Stimulated activated CD8-positive, alpha-beta memory T cell treated with anti-CD3 and anti-CD28 coated beads, Interleukin-15, amount 100 ng/mL, for 1 hour (primary cell): ENCODE measurements at places on chromosomes 11 and 22.
A peak's percentile ranks its signal among the peaks of the same experiment; 100 is the strongest.

DNA sequence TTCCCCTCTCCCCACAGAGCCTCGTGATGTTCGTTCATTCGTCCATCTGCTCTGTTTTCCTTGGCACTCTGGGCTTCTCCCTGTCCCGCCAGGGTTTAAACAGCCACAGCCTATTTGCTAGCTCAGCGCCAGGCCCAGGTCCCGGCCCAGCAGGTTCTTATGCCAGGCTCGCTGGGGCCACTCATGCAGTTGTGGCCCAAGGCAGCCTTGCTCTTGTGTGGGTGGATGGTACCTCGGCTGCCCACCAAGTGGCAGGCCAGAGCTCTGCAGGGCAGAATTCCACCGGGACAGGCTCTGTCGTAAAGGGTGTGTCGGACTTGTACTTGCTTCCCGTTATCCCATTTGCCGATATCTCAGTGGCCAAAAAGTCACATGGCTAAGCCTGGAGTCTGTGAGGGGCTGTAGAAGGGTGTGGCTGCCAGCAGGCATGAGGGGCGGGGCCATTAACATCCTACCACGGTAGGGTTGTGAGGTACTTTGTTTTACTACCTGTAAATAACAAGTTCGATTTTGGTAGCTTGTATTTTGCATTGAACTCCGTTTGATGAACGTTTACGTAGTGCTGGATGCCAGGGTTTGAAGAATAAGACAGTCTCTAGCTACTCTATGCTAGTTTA lies 7.9 kb downstream of the FAM118A start:
- no peak for DNase-seq

DNA sequence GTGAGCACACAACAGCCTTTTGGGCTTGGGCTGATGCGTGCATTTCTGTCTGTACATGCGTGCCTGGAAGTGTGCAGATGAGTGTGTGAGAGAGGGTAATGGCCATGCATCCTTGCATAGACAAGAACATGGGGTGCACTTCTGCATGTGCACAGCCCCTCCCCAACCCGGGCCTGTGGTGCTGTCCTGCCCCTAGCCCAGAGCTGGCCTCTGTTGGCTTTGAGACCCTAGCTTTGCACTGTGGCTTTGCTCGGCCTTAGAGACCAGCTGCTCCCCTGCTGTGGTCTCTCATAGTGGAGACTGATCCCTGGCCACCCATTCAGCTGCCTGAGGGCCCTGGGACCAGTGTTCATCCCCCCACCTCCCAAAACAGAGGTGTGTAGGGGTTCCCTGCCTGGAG lies 25.4 kb downstream of the ST3GAL4 start:
- DNase-seq = no peak

DNA sequence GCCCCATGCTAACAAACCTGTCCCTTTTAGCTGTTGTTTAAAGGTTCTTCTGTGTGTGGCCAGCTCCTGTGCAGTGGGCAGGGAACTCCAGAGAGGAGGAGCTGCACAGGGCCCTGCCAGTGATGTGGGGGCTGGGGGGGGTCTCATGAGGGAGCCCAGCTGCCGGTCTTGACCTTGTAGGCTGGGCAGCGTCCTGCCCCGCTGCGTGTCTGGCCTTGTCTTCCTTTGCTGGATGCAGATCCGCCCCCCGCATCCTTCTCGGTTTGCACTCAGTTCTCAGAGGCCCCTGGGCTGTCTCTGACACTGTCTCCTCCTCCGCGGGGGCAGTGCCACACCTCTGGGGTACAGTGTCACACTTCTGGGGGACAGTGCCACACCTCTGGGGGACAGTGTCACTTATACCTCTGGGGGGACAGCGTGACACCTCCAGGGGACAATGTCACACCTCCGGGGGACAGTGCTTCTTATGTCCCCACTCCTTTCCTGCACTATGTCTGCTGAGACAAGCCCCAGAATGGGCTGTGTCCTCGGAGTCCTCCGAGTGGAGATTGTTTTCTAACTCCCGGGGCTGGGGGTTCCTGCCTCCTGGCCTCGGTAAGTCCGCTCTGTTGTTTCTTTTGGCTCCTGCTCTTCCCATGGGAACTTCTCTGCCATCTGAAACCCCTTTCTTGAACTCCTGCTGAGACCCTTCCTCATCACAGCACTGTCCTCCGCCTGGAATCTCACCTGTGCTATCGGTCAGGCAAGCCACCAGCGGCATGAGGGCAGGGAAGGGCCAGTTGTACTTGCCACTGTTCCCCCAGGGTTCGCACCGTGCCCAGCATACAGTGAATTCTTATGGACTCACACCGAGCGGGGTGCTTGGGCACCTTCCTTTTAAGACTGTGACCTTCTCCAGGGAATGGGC lies 788.3 kb downstream of the TBC1D22A start:
- DNase-seq = no peak

DNA sequence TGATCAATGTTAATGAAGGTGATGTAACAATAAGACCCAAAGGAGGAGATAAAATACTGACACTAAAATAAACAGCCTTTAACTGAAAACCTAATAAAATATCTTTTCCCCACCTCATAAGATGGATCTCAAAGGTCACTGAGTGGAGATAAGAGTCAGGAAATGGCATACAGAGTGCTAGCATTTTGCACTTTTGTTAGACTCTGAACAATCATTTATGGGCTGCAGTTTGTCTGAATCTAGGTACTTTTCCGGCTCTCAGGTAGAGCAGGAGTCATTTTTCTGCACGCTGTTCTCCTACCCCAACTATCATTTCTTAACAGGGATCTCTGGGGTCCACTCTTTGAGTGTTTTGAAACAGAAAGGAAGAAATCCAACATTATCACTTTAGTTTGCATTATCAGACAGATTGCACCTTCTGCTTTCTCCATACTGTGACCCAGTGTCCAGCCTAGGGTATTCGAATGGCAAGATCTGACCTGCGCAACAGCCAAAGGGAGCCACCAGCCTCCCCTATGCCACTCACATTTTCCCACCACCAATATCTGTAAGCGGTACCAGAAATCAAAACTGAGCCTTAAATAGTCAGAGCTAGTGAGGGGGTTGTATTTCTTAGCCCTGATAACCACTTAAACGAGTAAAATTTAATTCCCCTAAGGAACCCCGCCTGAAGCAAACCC lies 863 bp downstream of the SIAE start:
- no peak for DNase-seq

DNA sequence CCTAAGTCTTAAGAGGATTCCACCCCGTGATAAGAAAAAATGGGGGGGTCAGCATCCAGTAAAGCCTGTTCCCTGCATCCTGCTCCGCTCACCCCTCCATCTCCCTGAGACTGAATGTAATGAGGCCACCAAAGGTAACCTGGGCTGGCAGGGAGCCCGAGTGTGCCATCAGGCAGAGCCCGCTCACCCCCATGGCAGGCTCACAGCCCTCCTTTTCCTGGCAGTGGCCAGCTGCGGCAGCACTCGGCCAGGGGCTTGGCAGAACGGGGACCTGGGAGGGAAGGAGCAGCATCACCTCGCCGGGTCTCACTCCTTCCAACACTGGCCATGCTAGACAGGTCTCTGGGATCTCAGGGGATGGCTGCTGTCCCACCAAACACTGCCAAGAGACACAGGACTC lies 64.4 kb downstream of the PRDM11 start:
- no peak for DNase-seq

DNA sequence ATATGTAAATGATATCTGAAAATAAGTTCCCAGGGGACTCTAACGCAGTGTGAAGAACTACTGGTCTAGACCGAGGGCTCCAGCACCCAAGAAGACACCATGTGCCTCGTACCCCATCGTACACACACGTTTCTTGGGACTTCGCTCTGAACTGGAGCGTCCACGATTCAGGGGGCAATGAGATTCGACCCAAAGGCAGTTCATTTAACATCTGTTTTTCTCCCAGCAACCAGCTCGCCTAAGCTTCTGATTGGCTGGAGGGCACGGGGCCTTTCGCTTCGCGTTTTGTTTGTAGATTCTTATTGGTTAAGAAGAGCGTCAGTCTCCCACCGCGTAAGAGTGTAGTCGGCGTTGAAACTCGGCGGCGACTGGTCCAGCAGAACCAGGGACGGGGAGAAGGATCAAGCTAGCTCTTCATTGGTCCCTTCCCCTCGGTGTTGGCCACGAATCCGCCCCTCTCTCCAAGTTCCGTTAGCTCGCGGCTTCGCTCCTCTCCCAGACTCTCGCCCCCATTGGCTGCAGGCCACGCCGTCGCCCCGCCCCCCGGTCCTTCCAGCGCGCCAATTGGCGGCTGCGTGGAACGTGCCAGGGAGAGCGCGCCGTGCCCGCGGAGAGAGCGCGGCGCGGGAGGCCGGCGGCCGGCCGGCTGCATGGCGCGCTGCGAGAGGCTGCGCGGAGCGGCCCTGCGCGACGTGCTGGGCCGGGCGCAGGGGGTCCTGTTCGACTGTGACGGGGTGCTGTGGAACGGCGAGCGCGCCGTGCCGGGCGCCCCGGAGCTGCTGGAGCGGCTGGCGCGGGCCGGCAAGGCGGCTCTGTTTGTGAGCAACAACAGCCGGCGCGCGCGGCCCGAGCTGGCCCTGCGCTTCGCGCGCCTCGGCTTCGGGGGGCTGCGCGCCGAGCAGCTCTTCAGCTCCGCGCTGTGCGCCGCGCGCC lies at the start of gene PDXP:
Gene PDXP, plus strand, starts transcription at position 591 of the 933 bp plus-strand sequence. Its CDS starts 60 bp downstream, at position 651.
- peak; percentile 93 for DNase-seq

- no peak for DNase-seq
Observed at GRCh38 chr11:130916910-130917309, 631 bp upstream of the SNX19 start.

DNA sequence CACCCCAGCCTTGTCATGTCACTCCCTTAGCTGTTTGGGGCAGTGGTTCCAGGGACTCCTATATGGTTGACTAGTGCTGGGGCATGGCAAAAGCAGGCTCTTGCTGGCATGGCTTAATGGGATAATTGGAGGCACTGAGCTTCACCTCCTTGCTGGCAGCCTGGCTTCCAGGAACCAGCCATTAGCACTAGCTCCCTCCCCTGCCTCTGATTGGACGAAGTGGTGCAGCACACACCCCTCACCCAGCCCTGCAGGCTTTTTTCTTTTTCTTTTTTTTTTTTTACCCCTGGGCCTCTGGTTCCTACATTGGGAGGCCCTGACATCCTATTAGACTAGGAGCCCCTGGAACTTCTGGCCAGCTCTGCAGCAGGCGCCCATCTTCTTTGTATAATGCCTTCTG lies 18.6 kb downstream of the PHLDB1 start:
- DNase-seq = no peak

DNA sequence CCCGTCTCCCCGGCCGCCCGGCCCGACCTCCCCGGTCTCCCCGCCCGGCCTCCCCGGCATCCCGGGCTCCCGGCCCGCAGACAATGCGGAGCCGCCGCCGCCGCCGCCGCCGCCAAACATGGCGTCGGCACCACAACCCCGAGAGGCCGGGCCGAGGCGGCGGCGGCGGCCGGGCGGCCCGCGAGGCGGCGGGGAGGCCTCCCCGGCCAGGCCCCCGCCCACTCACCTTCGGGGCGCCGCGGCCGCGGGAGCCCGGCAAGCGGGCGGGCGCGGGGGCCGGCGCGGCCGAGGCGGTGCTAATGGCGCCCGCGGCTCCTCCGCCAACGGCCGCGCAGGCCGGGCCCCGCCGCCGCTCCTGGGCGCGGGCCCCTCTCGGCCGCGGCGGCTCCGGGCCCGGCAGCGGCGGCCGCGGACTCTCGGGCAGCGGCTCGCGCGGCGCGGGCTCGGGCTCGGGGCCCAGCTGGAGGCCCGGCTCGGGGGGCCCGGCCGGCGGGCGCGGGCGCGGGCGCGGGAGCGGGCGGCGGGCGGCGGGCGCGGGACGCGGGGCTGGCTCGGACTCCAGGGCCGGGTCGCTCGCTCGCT lies 311 bp downstream of the BRD1 start:
- DNase-seq = no peak

DNA sequence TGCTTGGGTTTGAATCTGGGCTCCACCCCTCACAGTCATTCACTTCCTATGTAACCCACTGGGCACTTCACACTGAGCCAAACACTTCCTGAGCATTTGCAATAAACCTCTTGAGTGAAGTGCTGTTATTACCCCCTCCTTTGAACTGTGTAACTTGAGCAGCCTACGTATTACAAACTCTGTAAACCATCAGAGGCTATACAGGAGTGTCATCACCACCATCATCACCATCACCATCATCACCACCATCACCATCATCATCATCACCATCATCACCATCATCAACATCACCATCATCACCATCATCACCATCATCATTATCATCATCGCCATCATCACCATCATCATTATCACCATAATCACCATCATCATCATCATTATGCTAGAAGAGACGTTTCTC lies 18.4 kb downstream of the RTL6 start:
- no peak for DNase-seq

DNA sequence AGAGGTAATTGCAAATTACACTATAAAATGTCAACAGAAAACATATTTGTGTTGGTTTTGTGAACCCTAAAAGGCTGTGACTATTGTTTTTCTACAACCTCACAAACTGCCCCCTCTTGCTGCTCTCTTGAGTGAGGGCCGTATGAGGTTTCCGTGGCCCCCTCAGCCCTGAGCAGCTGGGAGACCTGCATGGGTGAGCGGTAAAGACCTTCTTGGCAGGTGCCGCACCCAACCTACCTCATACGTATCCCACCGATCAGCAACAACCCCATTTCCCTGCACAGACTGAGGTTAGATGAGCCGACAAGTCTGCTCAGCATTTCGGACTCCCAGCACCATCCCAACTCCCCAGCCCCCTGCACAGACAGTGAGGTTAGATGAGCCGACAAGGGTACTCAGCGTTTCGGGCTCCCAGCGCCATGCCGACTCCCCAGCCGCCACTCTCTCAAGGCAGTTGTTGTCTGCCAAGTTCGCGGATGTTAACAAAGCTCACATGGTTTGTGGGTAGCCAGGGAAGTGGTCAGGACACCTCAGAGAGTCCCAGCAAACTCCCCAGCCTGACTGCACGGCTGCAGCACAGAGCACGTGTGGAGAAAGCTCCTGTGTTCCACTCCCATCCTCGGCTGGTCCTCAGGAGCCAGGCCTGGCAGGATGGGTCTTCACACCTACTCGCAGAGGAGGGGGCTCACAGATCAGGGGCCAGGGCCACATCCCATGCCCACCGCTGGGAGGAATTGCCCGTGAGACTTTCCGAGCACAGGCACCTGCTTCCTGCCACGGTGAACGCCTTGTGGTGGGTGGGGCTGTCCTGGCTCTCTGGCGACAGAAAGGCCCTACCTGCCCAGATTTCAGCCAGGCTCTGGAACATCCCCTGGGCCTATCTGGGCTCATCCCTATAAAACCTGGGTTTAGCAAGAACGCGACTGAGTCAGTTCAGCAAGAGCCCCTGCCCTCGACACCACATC lies 502.9 kb downstream of the BRD1 start:
- DNase-seq = no peak

GRCh38 chr11:120413480-120413879 lies 77.3 kb downstream of the ARHGEF12 start:
- DNase-seq = no peak

- no peak for DNase-seq
Observed at GRCh38 chr11:133900176-133901105, 55.1 kb upstream of the SPATA19 start.

DNA sequence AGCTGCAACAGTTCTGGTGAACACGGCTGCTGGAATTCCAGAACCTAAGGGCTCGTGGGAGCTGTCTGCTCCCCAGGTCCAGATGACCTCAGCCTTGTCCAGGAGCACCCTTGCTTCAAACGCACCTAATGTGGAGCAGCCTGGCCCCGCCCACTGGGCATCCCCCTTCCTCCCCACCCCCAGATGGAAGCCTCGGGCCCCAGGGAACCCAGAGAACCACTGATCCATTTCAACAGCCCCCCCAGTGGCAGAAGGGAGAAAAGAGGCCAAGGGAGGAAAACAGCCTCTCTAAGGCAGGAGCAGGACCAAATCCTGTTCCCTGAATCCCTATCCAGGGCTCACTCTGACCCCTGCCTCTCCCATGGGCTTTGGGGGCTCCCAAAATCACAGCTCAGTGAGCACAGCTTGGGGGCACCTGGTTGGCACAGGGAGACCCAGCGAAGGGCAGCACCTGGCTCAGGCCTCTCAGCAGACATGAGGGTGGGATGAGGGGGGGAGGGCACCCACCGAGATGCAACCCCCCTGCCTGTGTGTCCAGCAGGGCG lies 1.2 kb downstream of the CYTH4 start:
- DNase-seq = no peak

- no peak for DNase-seq
Observed at GRCh38 chr11:106030609-106031008, 8.6 kb upstream of the MSANTD4 start.
